ENCODE measurements at places on chromosomes 4 and X.

- no peak for DNase-seq
Observed at GRCh38 chr4:26509681-26510333, 19.5 kb upstream of the CCKAR start.

DNA sequence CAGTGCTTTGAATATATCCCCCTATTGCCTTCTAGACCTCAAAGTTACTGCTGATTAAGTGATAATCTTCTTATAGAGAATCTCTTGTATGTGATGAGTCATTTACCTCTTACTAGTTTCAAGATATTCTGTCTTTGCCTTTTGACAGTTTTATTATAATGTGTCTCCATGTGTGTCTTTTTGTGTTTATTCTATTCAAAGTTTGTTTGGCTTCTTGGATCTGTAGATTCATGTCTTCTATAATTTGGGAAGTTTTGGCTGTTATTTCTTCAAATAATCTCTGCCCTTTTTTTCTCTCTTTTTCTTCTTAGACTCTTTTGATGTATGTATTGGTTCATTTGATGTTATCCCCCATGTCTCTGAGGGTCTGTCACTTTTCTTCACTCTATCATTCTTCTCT is 915.7 kb upstream of the GRIA3 start:
- no peak for DNase-seq

GRCh38 chrX:98459669-98460068 is 1576.0 kb downstream of the RPA4 start:
- DNase-seq: no peak

DNA sequence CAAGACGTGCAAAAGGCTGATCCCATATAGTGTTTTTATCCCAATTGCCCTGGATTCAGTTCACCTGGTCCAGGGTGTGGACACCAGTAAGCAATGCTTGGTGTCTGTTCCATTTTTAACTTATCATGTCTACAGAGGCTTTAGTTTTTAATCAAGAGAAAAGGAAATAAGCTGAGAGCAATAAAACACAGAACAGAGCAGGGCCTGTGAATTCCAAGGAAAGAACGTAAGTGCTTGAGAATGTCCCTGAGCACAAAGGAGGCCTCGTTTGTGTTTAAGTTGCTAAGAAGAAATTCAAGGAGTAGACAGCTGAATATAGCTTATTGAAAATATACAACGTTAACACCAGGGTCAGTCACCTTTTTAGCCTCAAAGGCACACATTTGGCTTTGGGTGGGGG is 191.3 kb downstream of the GPC3 start:
- no peak for DNase-seq

DNA sequence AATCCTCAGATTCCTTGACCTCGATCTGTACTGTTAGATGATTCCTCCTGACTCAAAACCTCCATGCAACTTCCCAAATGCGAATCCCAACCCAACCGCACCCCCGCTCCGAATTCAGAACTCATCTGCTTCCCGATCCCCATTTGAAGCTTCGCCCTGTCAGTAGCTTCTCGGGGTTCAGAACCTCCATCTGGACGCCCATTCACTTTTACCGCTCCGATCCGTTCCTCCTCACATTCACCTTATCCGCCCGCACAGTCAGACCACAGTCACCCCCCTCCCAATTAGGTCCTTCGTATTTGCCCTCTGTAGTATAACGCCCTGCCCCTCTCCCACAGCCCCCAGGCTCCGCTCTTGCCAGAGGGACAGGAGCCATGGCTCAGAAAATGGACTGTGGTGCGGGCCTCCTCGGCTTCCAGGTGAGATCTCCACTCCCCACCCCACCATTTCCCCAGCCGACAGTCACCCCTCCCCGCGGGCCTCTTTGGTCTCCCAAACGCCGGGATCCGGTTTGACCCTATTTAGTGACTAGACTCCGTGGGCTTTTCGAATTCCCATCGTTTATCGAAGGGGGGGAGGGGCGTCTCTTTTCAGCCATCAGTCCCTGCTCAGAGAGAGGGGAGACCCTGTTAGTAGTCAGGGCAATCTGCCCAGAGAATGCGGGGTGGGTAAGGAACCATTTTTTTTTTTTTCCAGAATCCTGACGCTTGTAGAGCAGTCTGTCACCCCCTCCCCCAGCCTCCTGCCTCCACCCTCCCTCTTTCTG is 691 bp downstream of the MAGED1 start:
- no peak for DNase-seq

DNA sequence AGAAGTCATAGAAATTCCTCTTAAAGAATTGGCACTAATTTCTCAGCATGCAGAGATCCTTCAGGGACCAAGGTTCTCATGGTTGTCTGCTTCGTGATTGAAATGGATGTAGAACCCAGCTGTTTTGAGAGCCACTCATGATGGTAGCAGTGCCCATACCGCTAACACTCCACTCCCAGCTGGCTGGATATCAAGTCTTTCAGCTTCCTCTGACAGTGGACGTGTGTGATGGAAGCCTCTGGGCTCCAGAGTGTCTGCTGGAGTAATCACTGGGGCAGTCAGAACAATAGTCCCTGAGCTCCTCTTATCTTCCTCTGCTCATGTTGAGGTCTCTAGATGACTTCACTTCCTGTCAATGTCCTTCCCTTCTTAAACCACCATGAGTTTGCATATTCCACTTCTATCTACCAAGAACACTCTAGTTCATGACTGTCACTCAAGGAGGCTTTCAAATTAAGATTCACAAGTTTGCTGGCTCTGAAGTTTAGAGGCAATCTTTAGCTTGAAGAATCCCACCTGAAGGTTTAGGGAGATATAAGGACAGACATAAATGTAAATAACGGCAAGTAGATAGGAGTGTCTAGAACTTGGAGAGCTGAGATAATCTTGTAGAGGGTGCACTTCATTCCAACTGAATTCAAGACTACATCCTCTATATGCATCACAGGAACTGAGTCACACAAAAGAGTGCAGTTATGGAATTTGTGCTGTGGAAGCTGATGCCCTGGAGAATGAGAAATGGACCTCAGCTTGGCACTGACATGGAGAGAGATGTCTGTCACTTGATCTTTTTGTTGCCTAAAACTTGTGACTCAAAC is 64.5 kb upstream of the WDR1 start:
- no peak for DNase-seq

GRCh38 chr4:37317104-37317643 is 72.6 kb downstream of the NWD2 start:
- DNase-seq: no peak

GRCh38 chr4:139184129-139184528 is 7.1 kb upstream of the ELF2 start:
- DNase-seq: no peak

DNA sequence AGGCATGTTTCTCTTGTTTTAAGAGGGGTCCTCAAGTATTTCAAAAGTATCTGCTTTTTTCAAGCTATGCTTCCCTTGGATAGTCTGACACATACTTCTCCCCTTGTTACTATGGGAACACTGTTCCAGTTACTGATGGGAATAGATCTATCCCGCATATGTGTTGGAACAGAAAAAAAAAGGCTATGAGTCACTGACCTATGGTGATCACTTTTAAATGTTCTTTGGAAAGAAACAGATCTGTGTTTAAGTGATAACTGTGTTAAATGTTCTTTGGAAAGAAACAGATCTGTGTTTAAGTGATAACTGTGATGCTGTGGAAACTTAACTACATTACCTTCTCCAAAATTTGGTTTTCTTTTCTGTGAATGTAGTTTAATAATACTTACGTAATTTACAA is 303.2 kb downstream of the TEX13C start:
- no peak for DNase-seq

- no peak for DNase-seq
Observed at GRCh38 chr4:37760840-37761239, 65.6 kb upstream of the PGM2 start.

DNA sequence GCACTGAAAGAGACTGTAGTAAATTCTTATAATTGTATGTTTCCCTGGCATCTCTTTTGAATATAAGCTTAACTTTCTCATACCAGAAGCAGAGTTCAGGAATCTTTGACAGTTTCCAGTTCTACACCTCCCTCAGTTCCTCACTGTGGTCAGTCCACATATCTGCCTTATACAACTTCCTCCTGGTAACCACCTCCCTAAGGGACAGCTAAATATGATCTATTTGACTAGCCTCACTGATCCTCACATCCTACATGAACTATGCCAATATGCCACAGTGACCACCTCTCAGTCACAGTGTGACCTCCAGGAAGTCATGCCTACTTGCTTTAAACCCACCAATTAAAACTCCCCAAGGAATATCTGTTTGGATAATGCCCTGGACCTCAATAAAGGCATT is 51.6 kb upstream of the HDAC8 start:
- no peak for DNase-seq

- peak; percentile 33 for DNase-seq
Observed at GRCh38 chrX:72258174-72258573, 18.9 kb downstream of the RPS4X start.

DNA sequence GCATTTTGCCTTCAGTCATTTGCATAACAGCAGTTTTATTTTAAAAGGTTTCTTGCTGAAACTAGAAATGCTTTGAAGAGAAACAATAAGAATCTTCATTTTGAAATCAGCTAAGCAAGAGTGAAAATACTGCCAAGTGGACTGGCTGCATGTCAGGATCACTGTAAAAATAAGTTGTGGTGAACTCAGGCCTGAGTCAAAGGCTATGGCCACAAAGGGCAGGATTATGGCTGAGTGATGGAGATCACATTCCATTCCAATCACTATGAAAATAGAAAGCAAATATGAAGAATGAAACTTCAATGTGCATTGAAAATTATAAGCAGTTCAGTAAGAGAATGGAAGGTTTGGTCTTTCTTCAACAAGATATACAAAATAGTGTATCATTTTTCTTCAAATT is 224.5 kb downstream of the PCDH18 start:
- no peak for DNase-seq

DNA sequence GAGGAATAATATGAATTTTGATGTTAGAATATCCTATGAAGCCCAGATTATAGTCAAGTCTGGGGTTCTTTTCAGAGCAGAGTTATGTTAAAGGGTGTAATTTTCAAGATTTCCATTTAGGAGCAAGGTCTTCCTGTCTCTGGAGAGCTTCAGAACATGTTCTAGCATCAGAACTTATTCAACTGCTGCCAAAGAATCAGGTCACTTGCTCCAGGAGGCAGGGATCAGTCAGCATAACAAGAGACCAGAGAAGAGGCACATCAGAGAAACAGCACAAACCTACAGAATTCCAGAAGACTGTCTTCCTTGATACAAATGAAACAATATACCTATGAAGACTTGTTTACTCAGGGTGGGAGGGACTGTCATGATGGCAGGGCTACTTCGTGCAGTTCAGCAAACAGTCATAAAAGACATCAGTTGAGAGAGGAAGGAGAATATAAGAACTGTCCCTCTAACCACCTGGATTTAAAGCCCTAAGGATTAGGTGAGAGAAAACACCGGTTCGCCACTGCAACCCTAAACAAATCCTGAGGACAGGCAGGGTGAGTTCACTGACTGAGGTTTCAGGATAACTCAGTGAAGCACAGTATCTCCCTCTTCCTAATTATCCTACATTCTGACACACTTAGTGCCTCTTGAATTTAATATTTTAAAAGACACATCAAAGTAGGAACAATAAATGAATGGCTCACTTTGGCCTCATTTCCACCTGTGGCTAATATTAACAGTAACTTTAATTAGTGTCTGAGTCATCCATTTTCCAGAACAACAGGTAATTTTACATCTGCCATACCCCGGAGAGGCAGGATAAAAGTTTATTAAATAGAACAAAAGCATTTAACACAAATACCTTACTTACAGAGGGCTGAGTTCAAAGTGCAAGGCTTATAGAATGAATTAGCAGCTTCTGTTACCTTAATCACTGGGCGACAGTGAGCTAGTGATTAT is 93.0 kb downstream of the HDAC8 start:
- peak; percentile 6 for DNase-seq
